Stimulated activated CD8-positive, alpha-beta memory T cell treated with anti-CD3 and anti-CD28 coated beads, Interleukin-7, amount 100 ng/mL, for 48 hours (primary cell): ENCODE measurements at places on chromosomes 1 and 21.

- no peak for DNase-seq
Observed at GRCh38 chr1:49298304-49298703, 521.6 kb upstream of the BEND5 start.

DNA sequence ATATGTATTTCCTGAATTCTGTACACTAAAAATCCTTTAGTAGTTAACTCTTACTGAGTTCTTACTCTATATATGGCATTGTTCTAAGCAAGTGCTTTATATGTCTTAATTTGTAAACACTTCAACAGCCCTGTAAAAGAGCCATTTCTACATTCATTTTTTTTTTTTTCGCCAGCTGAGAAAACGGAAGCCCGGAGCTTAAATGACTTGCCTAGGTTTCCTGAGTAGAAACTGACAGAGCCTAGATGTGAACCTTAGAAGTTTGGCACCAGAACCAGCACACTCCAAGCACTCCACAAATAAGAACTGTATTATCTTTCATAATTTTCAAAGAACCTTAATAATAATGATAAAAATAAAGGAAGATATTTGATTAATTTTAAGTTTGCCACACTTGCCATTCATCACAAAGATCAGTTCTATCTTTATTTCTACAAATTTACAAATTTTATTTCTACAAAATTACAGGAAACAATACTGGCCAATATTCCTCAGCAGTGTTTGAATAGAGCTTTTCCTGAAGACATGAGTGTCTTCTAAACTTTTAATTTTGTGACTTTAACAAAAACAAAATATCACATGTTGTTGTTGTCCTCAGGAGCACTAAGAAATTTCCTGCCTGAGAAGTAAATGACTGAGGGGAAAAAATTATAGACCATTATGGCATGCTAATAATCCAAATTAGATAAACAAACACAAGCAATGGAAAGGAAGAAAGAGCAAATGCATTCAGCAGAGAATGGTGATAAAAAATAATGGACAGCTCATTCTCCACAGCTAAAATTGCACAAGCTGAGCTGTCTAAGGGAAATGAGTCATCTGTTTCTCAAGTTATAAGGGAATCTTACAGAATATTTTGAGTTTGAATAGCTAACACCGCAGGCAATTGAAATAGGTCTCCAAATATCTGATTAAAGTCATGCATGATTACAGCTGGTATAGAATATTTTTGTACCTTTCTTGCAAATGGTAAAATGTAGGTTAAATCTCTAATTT lies 71.2 kb downstream of the DPYD start:
- no peak for DNase-seq

DNA sequence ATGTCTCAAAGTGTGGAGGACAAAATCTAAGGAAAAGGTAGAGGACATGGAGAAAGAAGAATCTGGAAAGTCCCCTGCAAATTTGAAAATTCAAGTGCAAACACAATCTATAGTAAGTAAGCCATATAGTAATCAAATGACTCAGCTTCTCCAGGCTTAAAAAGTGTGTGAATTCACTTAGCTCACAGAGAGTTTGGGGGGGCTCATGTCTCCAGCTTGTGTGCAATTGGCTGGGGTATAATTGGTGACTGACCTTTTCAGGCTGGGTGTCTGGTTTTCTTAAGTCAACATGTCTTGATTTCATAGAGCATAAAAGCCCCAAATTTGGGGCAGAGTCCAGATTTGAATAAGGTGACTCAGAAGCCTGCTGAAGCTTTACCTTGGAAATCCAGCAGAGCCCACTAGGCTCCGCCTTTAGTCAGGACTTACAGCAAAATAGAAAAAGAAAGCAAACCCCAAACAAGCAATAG lies 8.6 kb downstream of the CLDN14 start:
- no peak for DNase-seq

GRCh38 chr1:10649517-10650201 lies 146.8 kb downstream of the CASZ1 start:
- no peak for DNase-seq

- no peak for DNase-seq
Observed at GRCh38 chr1:54016343-54017282, 1.4 kb downstream of the LDLRAD1 start.
